ENCODE measurements at places on chromosomes 12 and 14.

- no peak for DNase-seq
These were observed 7.4 kb downstream of the SALL2 start for GRCh38 chr14:21518725-21519124.

DNA sequence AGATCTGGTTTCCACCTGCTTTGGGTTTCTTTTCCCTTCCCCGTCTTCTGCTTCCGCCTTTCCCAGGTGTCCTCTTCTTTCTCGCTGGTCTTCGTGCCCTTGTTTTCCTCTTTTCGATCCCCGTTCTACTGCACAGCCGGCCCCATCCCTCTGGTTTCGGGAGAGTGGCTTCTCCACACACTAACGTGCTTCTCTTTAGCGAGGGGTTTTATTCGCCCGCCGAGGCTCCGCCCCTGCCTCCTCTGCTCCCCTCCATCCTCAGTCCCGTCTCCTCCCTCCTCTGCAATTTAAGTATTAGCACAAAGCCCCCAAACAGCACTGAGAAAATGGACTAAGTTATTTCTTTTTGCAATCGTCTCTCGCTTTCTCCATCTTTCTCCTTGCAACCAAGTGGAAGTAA lies at the start of gene SLC7A8:
TSS of gene SLC7A8 (minus strand) at position 182 of the 400 bp plus-strand sequence. CDS start 746 bp downstream, outside the sequence.
- no peak for DNase-seq

DNA sequence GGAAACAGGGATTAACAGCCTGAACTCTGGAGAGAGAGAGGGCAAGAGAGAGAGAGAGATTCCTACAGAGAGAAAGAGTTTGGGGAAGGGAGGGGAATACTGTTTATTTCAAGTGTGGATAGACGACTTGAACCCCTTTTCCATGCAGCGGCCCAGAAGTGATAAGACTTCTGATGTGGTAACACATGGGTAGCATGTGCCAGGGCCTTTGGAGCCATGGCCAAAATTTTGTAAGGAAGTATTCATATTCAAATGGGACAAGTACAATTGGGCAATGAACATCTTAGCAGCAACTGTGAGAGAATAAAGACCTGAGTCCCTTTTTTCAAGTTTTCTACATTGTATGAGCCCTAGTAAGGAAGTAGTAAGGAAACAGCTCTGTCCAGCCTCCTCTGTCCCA lies 42.4 kb upstream of the CCDC196 start:
- no peak for DNase-seq

GRCh38 chr12:116028619-116029018 lies 248.9 kb downstream of the MED13L start:
- no peak for DNase-seq

- DNase-seq, result no peak
These were observed 25.2 kb downstream of the LIMA1 start for GRCh38 chr12:50258167-50258551.

- DNase-seq, result no peak
These were observed 41.0 kb upstream of the PYGL start for GRCh38 chr14:50985124-50985858.

GRCh38 chr12:99983456-99984258 lies 1.1 kb downstream of the ANKS1B start:
- DNase-seq, result no peak

DNA sequence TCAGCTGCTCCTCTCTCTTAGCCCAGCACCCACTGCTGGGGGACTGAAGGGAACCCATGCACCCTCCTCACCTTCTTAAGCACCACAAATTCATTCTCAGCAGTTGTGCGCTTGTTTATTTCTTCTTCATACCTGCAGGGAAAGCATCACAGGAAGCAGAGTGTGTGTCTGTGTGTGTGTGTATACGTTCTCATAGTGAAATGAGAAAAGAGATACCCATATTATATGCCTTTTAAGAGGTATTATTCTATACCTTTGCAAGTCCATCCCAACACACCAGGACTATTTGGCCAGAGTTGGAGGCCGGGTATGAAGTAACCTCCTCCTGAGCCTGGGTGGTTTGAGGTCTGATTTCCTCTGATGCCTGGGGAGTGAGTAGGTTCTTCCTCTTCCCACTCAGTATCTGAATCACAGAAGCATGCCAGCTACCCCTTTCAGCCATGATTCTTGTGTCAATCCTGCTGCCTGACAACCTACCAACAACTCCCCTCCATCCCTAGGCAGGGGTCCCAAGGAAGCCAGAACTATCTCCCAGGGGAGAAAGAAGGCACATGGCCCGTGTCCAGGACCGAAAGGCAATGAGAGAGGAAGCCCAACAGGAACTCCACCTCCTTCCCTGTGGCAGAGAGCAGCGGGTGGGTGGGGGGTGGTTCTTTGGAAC lies 3.0 kb downstream of the KRT73 start:
- DNase-seq, result no peak

Measured in GM12892 (cell line).